HT-29 (cell line): ENCODE measurements at places on chromosomes 3 and 15. TPM values are rescaled to one million over a fixed set of nuclear protein-coding genes. Genes with fewer than 3 reads are reported as not detected.

PRRT3 gene
- total RNA-seq, result 0.65 and 0.89 TPM in 2 replicates

GOLGA8H gene
- total RNA-seq, result not detected in 2 replicates

LRRIQ4 gene
- total RNA-seq, result not detected in 2 replicates

LDHAL6B gene
- total RNA-seq, result not detected in 2 replicates

POPDC2 gene
- 0.16 and 0.71 TPM in 2 replicates for total RNA-seq

SAXO2 gene
- total RNA-seq, result 1.2 and 1.9 TPM in 2 replicates

AHSG gene
- total RNA-seq, result not detected in 2 replicates

SCAP gene
- 83.0 and 88.1 TPM in 2 replicates for total RNA-seq

SYNPR gene
- not detected in 2 replicates for total RNA-seq

RPS17 gene
- 3,753 and 4,531 TPM in 2 replicates for total RNA-seq

SEMA6D gene
- total RNA-seq, result not detected in 2 replicates

HTR3C gene
- total RNA-seq, result not detected in 2 replicates

GFM1 gene
- 28.2 and 30.9 TPM in 2 replicates for total RNA-seq
